ENCODE measurements at places on chromosomes 6 and 20.

DNA sequence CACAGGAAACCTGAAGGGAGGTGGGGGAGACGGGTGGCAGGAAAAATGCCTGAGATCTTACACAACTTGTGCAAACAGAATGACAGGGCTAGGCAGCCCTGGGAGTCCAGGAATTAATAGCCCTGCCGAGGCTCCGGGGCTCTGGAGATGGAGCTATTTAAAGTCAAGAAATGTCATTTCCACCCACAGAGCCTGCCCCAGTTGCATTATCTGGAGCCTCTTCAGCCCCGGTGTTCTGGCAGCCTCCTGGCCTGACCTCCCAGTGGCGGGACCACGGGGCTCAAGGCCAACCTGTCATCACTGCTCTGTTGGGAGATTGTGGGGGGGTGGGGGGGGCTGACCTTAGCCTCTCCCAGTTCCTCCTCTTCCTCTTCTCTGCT lies 28.5 kb upstream of the SCUBE3 start:
- no peak for DNase-seq

- DNase-seq, result no peak
These were observed at the start of gene UNC93A for GRCh38 chr6:167290786-167291622. Gene UNC93A, plus strand, starts transcription at chr6:167291315. Its CDS starts 175 bp downstream, at chr6:167291490.

DNA sequence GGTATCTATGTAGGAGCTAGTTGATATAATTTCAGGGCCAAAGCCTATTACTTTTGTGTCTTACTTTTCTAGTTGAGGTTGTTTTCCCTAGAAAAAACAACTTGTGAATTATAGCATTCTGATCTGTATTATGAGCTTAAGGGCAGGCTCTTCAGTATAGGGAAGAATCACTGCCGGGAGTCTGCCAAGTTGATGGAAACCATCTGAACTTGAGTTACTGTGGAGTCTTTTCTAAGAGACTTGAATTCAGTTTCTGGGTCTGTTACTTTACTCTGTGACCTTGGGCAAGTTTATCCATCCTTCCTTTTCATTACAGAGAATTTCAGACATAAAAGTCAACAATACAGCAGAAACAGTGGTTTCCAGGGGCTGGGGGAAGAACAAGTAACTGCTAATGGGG lies 2.1 kb upstream of the CASS4 start:
- no peak for DNase-seq

DNA sequence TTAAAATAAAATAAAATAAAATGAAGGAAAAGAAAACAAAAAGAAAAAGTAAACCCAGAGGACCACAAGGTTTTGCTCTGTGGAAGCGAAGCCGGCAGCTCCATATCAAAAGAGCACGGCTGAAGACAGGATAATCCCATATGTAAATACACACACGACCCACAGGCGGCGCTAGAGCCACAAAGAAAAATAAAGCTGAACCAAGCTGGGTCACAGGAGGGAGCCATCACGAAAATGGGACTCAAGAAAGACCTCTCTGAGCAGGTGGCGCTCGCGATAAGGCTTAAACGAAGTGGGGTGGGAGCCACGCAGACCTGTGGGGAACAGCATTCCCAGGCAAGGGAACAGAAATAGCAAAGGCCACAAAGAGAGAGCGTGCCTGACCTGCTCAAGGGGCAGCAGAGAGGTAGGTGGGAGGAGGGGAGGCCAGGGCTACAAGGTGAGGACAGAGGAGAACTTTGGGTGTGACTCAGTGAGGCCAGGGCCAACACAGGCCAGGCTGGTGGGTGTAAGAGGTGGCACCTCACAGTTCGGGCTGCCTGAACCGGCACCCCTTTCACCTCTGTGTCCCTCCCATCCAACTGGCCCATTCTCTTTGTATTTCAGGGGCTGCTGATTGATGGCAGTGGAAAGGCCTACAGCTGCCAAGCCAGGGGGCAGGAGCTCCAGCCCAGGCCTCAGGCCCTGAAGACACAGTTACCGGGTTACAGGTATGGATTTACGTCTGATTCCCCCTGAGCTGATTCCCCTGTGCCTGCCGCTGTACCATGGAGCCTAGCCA lies 26.0 kb downstream of the PTGIS start:
- DNase-seq, result peak; percentile 79

- DNase-seq, result no peak
These were observed 37.7 kb upstream of the PKHD1 start for GRCh38 chr6:52125139-52125538.

DNA sequence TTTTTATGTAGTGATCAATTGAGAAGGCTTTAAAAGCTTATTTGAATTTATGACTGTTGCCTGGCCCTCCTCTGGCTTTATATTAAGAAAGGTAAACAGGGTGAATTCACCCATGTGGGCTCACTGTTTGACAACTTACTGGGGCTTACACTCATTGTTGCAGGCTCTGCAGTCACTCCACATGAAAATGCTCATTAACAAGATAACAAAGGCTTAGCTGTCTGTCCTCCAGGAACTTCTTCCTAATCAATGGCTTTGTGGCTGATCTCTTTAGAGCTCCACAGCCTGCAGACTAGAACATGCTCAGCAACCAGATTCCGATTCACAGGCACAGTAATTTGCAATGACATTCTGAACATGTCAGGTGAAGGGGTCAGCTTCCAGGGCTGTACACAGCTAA lies 323.2 kb upstream of the MAN1A1 start:
- no peak for DNase-seq

GRCh38 chr6:116468293-116468692 lies 7.1 kb downstream of the CALHM6 start:
- DNase-seq, result no peak

GRCh38 chr6:159854959-159855358 lies 35.8 kb upstream of the MAS1 start:
- no peak for DNase-seq

DNA sequence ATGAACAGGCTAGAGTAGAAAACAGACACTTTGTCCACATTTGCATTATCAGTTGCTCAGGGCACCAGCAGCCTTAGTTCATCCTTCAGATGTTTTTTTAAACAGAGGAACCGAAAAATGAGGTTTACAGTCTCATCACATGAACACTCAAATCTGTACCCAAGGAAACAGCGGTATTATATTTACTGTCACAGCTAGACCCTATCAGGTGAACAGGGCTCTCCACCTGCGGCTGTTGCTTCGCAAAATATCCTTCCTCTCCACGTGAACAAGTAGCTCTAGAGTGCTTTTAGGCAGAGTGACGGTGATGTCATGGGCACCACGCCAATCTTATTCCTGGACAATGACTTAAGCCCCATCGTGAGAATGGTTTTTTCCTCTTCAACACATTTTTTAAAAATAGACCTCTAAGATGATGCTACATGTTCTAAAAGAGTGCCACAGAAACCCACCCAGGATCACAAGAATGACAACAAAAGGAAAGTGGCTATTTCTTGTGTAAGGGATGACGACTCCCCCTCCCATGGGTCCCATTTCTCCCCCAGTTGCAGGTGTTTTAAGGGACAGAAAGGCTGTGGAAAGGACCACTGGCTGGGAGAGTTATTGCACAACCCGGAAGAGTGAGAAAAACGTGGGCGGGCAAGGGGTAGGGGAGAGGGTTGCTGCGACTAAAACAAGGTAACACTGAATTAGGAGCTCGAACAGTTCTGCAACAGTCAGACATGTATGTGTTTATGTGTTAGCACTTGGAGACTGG lies 77.7 kb downstream of the EFHC1 start:
- no peak for DNase-seq

- no peak for DNase-seq
These were observed 503.5 kb upstream of the CITED2 start for GRCh38 chr6:139877828-139878405.

DNA sequence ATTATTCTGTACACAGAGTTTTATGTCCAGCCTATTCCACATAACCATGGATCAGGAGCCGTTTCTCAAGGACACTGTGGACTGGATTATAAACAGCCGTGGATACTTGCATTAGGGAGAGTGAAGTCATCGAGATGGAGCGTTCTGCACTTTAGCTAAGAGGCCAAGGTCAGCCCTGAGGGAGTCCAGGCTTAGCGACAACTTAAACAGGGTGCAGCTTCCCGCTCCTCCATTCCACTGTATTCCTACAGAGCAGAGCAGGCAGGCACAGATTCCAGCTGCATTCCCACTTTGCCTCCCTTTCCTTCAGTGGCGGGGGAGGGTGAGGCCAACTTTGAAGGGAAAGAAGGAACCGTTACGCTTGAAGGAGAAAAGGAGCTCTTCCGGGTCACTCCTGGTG lies 59.5 kb downstream of the RAMACL start:
- DNase-seq, result no peak

DNA sequence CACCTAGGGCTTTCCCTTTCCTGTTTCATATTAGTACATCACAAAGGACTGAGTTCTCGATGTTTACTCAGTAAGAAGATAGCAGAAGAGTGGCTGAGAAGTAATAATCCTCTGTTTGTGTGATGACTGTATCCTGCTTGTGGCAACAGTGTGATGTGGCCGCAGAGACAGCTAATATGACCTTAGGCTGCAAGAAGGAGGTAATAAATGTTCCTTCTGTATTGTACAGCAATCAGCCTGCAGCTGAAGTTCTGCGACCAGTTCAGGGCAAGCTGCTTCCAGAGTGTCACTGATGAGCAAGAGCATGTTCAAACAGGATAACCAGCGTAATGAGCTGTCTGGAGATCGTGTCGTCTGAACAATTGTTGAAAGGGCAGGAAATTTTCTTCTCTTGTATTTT lies 70.9 kb downstream of the OPN5 start:
- no peak for DNase-seq

DNA sequence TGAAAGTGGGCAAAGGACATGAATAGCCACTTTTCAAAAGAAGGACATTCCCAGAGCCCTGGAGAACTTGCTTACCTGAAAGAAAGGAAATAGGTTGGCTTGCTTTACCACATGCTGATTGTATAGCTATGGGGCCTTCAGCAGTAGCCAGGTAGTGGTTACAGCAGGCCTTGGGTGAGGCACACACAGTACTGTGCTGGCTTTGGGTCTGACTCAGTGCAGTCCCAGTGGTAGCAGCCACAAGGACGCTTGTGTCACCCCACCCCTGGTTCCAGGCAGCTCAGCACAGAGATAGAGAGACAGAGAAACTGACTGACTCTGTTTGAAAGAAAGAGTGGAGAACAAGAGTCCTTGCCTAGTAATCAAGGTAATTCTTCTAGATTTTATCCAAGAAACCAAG lies 201.0 kb upstream of the EYS start:
- no peak for DNase-seq

DNA sequence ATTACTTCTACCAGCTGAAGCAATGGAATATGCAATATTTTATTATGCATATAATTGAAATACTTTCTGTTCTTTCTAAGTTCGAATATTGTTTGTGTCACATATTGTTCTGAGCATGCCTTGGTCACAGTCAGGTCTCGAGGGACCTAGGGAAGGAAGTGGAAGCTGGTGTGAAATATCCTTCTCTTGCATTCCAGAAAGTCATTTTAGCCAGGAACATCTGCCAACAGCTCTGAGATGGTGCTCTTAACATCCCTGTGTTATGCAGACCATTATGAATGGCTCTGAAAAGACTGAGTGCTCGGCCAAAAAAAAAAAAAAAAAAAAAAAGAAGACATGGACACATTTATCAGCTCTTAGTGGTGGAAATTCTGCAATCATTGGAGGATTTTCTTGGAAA lies 132.7 kb upstream of the JAG1 start:
- DNase-seq, result no peak

- no peak for DNase-seq
These were observed 71.6 kb downstream of the SH3BGRL2 start for GRCh38 chr6:79702691-79703090.

GRCh38 chr6:29395331-29395730 lies at the start of gene OR12D2:
Gene OR12D2, plus strand, starts transcription at chr6:29395631. Its CDS starts 1,069 bp downstream, at chr6:29396700.
- DNase-seq, result no peak

DNA sequence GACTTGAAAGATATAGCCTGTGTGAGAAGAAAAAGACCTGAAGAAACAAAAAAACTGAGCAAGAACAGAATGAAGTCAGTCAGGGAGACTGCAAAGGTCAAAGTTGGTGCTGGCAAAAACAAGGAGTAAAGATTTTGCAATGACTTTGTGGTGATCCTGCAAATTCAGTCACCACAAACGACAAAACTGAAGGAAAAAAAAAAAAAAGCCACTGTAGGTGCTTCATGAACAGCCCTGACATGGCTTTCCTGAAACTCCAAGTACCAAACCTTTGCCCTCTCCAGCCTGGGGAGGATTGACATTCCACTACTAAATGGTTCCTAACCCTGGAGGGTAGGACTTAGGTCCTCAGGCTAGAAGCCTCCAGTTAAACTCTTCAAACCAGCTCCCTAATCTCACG lies 114.7 kb upstream of the BEND3 start:
- no peak for DNase-seq

DNA sequence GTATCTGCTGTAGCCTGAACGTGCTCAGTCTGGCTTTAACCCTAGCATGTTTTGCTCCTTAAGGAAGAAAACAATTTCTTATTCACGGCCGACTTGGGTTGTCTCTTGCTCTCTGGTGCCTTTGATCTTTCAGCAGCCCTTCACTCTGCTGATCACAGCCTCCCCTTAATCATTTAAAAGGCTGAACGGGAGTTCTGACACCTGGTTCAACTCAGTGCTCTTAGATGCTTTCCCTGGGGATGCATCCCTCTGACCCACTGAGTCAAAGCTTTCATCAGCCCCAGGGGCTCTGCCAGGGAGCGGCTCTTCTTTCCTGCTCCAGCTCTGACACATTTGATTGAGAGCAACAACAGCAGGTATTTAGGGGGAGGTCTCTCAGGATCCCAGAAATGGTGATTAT lies 79.0 kb upstream of the FYN start:
- DNase-seq, result no peak

DNA sequence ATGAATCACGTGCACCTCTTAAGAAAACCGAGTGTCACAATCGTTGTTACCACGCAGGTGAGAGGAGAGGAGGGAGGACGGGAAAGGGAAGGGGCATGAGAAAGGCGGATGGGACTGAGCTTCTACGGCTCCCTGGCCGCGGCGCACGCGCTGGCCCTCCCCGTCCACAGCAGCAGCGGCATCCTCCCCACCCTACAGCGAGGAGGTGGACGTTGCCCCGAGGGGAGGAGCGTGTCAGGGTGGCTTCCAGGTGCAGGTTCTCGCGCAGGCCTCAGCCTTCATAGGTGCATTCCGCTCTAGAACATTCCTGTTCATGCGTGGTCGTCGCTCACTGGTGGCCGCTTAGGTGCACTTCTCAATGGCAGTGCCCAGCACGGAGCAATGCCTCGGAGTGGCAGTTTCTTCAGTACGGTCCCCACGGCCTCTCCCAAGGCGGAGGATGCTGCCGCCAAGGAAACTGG lies 29.7 kb upstream of the AFDN start:
- DNase-seq, result no peak

DNA sequence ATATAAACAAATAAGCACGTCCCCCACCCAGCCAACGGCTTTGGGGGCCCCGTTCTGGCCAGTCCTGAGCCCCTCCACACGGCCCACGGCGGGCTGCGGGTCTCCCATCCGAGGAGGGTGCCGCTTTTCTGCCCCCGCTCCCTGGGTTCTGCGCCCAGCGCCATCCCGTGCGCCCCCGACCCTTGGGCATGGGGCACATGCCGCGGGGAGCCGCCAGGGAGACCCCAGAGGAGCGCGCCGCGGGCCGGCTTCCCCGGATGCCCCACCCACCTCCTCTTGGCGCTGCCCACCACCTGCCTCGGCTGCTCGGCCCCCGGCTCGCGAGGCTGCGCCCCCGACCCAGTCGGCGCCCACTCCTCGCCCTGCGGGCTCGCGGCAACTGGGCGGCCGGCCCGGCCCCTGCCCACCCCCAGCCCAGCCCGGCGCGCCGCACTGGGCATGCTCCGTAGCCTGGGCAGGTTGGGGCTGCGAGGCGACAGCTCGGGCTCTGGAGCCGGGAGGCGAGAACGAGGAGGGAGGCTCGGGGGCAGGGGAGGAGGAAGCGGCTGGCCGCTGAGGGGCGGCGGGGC lies 570 bp upstream of the PLCB4 start:
- peak; percentile 52 for DNase-seq

All from NCI-H460 (cell line).